ENCODE measurements at places on chromosomes 16 and 17.

GRCh38 chr17:73393962-73394361 is 82.2 kb upstream of the CDC42EP4 start:
- no peak for DNase-seq

GRCh38 chr17:1532836-1533602 is 16.6 kb upstream of the INPP5K start:
- no peak for DNase-seq

GRCh38 chr16:2715519-2715918 is 4.5 kb downstream of the PRSS27 start:
- DNase-seq = peak; percentile 5

- no peak for DNase-seq
These were observed 57.7 kb downstream of the CMC2 start for GRCh38 chr16:80948886-80949493.

DNA sequence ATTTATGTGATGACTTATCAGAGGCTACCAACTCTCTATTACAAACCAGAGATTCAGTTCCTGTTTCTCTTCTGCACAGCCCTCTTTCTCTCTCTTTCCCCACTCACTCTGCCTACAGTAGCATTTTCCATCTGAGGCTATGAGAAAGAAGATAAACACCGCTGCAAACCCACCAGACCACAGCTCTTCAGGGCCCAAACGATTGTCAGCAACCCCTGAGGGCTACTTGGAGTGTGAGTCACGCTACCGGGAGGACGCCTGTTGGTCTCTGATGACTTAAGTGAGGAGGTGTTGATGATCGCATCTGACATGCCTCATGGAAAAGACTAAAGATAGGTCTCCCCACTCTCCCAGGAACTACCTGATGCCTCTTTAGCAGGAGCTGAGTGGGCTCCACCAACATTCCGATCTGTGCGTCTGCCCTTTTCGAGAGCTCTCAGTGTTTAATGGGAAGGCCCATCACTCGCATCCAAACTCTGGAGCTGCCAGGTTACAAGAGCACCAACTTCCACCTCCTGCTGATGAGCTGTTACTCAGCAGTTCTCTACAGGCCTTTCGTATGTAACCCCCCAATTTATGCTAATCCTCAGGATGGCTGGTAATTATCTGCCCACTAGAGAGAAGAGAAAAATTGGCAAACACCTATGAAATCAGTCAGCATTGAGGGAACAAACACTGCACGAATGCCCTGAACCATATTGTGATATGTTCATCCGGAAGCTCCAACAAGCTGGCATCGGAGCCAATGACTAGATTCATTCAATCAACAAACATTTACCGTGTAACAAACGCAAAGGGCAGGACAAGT is 9.2 kb downstream of the GRIN2A start:
- no peak for DNase-seq

GRCh38 chr17:73742948-73743381 is 98.7 kb upstream of the SDK2 start:
- no peak for DNase-seq

DNA sequence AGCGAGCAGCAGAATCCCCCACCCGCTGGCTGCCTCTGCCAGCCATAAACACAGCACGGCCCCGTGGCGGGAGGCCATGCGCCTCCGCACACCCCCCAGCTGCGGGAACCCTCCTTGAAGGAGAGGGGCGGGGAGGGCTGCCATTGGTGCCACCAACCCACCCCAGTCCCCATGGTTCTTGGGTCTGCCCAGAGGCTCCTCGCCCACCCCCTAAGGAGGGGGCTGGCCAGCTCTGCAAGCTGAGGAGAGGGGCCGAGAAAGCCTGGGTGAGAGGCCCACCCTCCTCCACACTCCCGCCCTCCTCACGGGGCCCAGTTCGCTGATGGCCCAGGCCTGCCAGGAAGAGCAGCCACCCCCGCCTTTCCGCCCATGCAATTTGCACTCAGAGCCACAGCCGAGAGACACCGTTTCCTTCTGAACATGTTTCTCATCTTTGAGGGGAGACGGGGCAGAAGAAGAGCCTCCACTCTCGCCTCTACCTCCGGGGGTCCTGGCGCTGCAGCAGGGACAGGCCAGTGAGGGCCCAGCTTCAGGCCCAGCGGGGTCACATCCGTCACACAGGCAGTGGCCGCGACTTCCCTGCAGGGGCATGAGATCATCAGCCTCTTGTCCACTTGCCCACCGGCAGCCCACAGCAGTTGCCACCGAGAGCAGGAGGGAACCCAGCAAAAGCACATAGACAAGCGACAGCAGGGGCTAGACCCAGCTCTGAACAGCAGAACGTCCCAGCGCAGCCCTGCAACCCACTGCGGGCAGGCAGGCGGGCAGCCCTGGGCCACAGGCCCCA is 23.0 kb downstream of the KATNB1 start:
- no peak for DNase-seq

GRCh38 chr16:81946206-81946605 is 65.1 kb downstream of the SDR42E1 start:
- no peak for DNase-seq

GRCh38 chr17:41629316-41629715 is 4.9 kb upstream of the KRT17 start:
- no peak for DNase-seq

- DNase-seq = peak; percentile 86
These were observed 25.2 kb upstream of the PHB1 start for GRCh38 chr17:49439673-49440571.

DNA sequence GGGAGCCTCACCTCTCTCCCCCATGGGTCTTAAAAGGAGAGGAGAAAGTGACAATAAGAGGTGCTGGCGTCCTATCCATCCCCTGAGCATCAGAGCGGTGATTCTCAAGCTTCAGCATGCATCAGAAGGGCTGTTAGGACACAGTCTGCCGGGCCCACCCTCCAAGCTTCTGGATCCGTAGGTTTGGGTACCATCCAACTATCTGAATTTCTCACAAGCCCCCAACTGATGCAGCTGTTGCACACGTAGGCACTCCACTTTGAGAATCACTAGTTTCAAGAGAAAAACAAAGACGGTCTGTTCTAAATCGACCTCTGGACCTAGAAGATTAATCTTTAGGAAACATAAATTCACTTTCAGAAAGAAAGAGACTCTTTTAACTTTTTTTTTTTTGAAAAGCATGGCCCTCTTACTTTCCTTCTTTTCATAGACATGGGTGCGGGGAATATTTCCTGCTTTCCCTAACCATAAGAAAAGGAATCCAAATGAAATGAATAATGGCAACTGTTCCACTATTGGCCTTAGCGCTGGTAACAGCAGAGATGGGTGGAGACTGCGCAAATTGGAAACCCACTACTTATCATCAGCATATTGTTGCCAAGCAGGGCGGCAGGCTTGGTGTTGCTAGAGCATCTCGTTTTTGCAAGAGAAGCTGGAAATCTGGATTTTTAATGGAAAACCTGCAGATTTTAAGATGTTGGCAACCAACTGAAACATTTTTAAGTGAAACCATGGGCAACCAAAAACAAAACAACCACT is 144.4 kb downstream of the GAS7 start:
- peak; percentile 75 for DNase-seq

DNA sequence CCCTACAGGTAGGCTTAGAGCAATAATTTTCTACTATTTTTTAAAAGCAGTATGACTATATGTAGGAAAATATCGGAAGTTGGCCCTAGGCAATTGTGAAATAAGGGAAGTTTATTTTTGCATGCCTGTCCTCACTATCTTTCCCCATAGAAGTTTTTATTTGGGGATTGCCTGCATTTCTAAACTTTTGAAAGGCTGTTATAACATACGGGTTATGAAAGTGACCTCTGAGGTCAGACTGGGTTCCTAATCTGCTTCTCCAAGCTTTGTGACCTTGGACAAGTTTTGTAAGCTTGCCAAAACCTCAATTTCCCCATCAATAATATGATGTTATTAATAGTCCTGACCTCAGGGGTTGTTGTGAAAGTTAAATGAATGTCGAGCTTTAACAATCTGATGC is 67.1 kb downstream of the ARHGAP44 start:
- no peak for DNase-seq

GRCh38 chr17:34391241-34391640 is 28.2 kb upstream of the CCL1 start:
- no peak for DNase-seq

- no peak for DNase-seq
These were observed 16.4 kb downstream of the TELO2 start for GRCh38 chr16:1509307-1510221.

Data from foreskin melanocyte (primary cell).